Stimulated activated CD8-positive, alpha-beta memory T cell treated with anti-CD3 and anti-CD28 coated beads, Interleukin-15, amount 100 ng/mL, for 24 hours (primary cell): ENCODE measurements at places on chromosomes 12 and 14.

DNA sequence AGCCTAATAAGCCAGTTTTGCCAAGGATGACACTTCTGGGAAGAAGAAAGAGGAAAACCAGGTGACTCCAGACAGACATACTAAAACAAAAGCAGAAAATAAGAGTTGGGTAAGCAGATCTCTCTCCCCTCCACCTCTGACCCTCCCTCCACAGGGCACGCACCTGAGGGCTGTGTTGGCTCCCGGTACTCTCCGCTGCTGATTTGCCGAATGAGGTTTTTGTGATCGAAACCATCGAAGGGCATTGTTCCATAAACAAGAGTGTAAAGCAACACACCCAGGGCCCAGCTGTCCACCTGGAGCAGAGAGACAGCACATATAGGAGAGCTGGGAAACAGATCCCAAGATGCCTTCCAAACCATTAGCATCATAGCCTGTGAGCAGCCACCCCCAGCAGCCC, 68.1 kb downstream of the NUAK1 start:
- DNase-seq: no peak

DNA sequence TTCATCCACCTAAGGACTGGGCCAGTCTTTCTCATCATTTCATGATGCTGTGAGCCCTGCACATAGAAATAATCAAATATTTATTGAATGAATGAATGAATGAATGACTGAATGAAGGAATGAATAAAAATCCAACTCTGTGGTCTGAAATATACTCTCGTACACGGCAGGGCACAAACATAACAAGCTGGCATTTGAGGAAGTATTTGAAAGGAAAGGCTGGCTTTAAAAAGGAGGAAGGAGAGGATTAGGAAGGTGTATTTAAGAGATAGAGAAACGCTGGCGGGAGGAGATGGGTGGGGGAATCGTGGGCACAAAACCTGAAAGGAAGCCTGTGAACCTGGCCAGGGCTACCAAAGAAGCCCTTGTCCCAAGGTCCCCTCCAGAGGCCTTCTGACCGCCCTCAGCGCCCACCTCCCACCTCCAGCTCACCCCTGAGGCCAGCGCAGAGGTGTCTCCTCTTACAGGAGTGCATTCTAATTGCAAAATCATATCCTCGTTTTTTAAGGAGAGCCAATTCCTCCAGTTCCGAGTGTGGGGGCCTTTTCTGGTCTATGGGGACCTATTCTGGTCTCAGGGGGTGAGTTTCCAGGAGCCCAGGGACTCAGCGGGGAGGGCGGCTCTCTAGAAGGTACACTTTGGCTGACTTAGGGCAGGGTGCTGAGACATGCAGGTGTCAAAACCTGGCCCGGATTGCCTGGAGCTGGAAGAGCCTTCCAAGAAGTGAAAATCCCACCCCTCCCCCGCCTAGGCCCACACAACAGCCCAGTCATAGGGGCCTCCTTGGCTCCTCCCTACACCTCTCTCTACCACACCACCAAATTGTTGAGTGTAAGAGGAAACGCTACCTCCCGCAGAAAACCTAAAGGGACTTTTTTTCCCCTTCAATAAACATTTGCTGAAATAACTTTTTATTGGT, 8.7 kb upstream of the JDP2 start:
- no peak for DNase-seq

GRCh38 chr12:32475724-32476123, 76.4 kb downstream of the FGD4 start:
- DNase-seq: no peak

DNA sequence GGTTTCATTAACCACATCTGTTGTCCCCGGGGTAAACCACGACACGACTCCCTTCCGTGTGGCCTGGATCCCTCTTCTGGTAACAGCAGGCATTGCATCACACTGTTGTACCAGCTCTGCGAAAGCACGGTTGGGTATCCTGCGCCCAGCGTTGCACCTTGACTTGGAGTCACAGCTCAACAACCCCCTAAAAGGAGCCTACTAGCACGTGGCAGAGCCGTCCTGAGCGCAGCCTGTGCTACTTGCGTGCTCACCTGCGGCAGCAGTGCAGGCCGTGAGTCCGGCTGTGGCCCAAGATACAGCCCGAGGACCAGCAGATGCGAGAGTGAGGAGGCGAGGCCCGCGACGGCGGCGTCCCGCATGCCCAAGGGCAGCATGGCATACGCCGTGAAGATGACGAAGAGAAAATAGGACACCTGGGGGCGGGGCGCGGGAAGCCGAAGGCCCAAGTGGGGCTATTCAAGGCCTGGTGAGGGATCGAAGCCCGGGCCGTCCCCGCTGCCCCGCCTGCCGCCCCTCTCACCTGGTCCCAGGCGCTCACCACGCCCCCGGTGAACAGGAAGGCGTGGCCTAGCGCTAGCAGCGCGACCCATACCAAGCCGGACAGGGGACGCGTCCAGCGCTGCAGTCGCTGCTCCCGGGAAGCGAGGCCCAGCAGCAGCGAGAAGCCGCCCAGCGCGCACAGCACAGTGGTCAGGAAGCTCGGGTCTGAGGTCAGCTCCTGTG, 2.4 kb downstream of the ADCY4 start:
- DNase-seq: no peak

DNA sequence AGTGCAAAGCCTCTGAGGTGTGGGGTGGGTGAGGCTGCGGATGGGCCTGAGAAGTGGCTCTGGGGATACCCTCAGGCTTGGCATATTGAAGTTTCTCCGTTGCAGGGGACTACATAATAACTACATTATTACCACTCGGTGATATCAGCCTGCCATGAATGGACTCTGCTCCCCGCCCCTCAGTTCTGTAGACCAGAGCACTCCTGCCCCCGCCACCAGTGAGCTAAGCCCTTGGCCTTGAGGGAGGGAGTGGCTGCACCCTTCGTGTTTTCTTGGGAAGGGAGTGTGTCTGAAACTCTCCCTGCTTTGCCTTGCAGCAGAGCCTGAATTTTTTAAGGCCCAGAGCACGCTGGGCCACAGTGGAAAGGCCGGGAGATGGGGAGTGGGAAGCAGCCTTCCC, 1.7 kb downstream of the ORAI1 start:
- no peak for DNase-seq

GRCh38 chr12:68410018-68410660, 78.0 kb upstream of the MDM1 start:
- DNase-seq: no peak

- no peak for DNase-seq
These were observed 891 bp downstream of the RPS6KL1 start for GRCh38 chr14:74921987-74922751.

DNA sequence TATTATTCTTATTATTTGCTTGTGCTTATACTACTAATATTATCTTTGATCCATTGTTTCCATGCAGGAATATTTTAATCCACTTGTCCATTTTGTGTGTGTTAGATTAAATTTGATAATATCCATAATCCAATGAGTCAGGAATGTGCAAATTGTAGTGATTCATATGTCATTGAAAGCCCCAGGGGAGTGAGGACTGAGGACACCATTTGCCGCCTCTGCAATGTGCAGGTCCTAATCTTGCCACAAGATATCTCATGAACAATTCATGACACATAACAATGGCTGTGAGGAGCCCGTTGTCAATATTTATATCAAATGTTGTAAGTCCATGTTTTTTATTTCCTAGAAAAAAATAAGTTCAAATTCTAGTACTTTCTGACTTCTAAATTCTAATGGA, 250.5 kb downstream of the ZFP36L1 start:
- no peak for DNase-seq

DNA sequence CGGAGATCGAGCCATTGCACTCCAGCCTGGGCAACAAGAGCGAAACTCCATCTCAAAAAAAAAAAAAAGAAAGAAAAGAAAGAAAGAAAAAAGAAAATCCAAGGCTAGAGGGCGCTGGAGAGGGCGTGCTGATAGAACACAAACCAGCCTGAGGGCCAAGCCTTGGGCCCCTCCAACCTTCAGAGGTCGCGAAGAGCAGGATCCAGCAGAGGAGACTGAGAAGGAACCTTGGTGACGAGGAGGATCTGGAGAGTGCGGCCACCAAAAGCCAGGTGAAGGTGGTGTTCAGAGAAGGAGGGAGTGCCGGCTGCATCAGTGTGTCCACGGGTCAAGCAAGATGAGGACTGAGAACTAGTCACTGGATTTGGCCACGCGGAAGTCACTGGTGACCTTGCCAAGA, 4.1 kb upstream of the DYNC1H1 start:
- DNase-seq: no peak

- DNase-seq: no peak
These were observed 117.6 kb downstream of the PRKD1 start for GRCh38 chr14:29810064-29810463.

- no peak for DNase-seq
These were observed 40.8 kb downstream of the CDC42BPB start for GRCh38 chr14:103016594-103016993.

DNA sequence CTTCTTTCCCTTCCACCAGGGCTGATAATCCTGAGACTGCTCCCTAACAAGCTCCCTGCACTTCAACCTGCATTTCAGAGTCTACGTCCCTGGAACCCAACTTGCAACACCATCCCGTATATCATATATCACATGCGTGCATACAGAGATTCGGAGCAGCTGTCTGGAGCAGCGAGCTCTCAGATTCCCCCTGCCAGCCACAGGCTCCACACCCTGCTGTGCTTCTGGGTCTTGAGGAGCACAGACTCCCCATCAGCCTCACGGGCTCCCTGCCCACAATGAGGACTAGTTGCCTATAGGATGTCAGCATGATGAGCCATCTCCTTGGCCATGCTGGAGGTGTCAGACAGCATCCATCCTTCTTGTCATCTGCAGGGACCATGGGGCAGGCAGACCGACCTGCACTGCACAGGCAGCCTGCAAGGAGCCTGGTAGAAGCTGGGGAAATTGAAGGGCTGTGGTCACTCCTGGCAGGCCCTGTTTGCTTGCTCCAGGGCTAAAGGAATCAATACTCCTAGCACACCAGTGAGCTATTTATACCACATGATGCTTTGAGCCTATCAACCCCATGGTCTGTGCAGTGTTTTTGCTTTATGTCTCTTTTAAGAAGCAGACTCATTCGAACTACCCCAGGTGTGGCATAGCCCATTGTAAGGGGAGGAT, 19.6 kb upstream of the HDAC7 start:
- DNase-seq: no peak

GRCh38 chr14:94964181-94964580, 193.1 kb downstream of the DICER1 start:
- no peak for DNase-seq

DNA sequence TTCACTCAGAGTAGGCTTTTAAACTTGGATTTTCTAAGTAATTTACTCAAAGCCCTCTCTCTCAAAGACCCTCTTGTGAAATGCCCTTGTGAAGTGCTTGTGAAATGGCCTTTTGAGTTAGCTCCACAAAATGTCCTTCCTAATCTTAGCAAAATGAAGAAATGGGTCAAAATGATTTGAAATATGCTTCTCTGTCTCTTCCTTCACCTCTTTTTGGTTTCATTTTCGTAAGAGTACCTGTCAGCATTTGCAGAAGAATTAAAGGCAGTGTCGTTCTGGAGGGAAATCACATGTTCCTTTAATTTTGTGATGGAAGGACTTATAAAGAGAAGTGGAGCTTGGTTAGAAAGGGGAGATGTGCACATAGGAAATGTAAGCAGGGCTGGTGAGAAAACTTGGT, 93.7 kb downstream of the HMGA2 start:
- no peak for DNase-seq

- no peak for DNase-seq
These were observed 117.1 kb downstream of the PRKCH start for GRCh38 chr14:61438497-61438859.

DNA sequence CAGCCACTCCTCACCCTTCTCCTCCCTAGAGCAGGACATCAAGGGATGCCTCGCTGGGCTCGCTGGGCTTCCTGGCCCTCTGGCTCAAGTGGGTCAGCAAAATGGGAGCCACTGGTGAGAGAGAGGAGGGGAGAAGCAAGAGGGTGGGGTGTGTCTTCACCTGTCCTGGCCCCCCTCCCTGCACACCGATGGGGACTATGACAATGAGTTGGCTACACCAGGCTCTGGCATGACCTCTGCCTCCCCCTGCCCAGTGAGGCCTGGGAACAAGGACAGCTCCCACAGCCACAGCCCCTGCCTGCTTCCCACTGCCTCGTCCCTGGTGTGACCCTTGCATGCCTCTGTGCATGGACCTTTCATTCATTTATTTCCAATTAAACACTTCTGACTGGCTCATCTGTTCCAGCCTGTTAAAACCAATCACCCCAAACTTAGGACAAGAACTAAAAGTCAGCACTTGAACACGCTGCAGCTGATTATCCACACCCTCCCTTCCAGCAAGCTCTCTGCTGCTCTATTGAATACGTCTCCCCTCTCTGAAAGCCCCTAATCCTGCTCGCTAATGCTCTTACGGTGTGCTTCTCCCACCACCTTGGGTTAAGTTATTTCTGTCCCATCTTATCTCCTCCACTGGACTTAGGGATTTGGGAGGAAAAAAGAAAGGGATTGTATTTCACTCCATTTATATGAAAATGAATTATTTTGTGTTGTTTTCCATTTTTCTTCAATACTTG, 5.8 kb upstream of the PPP2R5C start:
- DNase-seq: no peak

GRCh38 chr12:93894391-93895088, 217.4 kb downstream of the CRADD start:
- no peak for DNase-seq

GRCh38 chr14:77918448-77918847, 118.5 kb downstream of the ADCK1 start:
- no peak for DNase-seq

DNA sequence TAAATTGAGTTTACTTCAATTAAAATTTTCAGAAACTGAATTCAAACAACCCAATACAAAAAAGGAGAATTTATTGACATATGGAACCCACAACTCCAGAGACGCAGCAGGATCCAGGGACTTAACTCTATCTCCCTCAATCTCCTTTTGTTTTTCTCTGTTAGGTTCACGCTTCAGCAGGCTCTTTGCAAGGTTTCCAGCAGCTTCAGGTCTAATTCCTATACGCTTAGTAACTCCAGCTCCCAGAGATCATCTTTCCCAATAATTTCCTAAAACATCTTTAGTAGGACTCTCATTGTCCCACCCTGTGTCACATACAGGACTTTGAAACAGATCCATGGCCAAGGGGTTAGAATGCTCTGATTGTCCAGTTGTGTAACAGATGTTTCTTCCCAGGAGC, 175.2 kb downstream of the RMST start:
- DNase-seq: no peak

- no peak for DNase-seq
These were observed 26.9 kb downstream of the DDX47 start for GRCh38 chr12:12839873-12840579.

GRCh38 chr12:96098631-96099030, 63.2 kb upstream of the LTA4H start:
- DNase-seq: no peak
